Activated effector memory CD4-positive, alpha-beta T cell treated with anti-CD3 and anti-CD28 coated beads, Interleukin-2, amount 50 U/mL, for 16 hours (primary cell): ENCODE measurements at places on chromosomes 3 and 15.

DNA sequence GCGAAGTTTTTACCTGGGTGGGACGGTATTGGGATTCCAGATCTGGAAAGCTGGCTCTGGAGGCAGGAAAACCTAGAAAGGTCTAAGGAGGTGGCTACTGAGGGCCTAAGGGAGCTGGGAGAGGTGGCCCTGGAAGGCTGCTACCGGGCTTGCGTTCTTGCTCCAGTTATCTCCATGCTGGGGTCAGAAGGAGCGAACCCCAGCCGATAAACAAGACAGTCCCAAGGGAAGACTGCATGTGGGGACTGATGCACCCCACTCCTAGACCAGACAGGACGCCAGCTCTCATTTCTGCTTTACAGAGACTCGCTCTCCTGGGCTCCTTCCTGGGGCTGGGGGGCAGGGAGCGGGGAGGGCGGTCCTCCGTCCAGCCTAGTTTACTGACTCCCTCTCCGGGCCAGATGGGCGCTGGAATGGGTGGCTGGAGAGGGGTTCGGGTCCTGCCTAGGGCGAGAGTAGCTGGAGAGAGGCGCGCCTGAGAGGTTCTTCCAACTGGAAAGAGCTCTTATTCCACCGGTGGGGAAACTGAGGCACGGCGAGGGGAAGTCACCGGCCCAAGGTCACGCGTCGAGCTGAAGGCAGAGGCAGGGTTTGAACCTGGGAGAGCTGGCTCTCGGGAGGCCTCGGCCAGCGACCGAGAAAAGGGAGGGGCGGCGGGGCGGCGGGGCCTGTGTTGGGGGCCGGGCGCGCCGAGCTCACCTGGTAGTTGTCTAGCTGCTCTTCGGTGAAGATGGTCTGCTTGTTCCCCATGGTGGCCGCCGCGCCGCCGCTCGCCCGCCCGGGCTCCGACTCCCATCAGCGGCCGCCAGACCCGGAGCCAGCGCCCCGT, 565 bp downstream of the CIB2 start:
- DNase-seq: no peak

- DNase-seq: no peak
Measured at GRCh38 chr3:129974833-129975704, 549 bp downstream of the TRH start.

DNA sequence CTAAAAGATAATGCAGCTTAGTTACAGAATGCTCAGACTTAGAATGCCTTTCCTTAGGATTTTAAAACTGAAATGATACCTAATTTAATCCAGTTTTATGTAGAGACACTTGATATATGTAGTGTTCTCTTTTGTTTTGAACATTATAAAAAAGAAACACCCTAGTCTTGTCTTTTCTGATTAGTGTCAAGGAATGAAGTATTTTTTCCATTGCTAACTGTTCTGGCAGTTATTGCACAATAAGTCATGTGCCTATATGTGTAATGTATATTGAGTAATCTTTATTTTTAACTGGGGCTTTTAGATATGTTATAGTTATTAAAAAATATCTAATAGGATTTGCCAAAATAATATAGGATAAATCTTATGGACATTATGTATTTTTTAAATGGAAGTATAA, 4.5 kb downstream of the ARL8B start:
- DNase-seq: no peak

DNA sequence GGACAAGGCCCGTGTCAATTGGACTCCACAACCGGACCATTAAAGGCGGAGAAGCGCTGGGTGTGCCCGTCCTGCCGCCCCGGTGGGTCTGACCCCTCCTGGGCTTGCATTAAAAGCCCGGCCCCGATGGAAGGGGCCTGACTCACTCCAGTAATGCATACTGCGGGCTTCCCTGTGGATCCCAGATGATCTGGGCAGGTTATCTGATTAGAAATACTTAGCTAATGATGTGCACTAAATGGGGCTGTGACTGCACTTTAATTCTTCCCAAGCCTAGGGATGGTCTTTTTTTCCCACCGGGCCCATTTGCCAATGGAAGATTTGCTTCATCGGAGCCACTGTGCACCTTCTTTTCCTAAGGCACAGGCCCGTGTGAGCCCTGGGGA, 124.9 kb downstream of the TMEM266 start:
- DNase-seq: no peak

DNA sequence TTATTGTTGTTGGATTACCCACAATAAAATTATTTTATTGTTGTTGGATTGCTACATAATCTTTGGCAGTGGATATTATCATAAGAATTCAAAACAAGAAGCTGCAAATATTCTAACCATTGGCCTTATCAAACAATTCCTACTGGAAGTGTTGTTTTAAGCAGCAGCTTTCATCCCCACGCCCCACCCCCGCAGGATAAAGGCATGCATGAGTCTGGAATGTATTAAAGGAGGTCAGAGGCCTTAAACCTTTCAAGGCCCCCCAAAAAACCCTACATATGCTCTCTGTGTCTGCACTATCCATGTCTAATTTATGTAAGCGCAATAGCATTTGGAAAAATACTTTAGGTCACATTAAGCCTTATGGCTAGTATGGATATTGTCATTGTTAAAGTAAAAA, 23.1 kb downstream of the P3H2 start:
- no peak for DNase-seq

DNA sequence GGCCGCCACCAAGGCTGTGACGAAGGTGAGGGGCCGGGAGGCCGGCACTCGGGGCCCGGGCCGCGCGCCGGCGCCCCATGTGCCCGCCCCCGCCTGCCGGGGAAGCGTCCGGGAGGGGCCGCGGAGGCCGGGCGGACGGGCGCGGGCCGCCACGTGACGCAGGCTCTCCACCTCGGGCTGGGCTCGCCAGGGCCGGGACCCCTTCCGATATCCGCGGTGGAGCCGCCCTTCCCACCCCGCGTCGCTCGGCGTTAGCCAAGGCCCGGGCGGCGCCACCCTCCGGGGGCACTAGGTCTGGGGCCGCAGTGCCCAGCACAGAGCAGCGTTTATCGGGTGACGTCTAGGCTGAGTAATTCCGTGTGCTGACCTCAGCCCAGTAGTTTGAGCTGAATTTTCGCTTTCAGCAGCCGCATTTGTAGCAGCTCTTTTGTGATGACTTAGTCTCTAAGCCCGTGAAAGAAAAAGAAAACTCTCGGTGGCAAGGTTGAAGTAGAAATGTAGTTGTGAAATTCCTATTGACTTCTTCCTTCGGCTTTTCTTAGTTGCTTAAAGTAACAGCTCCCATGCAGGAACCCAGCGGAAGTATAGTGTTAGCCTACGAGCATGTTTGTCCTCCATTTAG, 885 bp downstream of the CDV3 start:
- peak; percentile 90 for DNase-seq

DNA sequence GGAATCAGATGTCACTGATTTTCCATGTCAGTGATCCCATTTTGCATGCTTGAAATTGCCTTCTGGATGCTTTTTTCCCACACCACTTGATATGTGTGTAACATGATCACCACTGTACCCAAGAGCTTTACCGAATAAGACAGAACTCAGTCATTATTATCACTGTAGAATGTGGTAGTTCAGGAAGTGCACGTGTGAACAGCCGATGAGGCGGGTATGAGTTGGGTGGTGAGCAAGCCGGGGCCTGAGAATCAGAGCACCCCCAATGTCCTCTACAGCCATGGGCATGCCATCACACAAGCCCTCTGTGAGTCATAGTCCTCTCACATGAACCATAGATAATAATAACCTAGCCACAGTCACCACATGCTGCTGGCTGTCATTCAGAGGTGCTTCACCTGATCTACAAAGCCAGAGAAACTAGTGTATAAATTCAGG, 470.8 kb downstream of the SOX2 start:
- no peak for DNase-seq

GRCh38 chr3:156522673-156523072, 32.2 kb downstream of the SSR3 start:
- no peak for DNase-seq

- no peak for DNase-seq
Measured at GRCh38 chr3:184563561-184563925, 2.0 kb downstream of the EPHB3 start.

DNA sequence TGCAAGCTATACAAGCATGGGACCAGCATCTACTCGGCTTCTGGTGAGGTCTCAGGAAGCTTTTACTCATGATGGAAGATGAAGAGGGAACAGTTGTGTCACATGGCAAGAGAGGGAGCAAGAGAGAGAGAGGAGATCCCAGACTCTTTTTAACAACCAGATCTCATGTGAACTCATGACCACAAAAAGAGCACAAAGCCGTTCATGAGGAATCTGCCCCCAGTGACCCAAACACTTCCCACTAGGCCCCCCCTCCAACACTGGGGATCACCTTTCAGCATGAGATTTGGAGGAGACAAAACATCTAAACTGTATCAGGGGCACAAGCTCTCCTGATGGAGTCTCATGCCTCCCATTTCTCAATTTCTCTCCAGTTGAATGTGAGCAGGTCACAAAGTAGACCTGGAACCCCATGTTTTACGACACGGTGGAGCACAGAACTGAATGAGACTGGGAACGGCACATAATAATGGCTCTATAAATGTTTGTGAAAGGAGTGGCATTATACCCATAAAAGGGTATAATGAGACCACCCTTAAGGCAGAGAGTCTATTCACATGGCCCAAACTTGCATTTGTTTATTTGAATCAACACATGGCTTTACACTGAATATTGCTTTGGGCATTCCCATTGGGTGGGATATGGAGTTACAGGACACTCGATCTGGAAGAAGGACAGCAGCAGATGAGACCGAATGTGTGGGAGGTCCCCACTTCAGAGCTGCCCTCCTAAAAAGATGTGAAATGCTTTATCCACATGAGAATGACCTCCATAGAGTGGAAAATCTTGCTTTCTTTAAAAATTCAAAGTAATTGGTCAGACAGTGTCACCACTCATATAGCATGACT, 38.8 kb downstream of the IL16 start:
- no peak for DNase-seq

DNA sequence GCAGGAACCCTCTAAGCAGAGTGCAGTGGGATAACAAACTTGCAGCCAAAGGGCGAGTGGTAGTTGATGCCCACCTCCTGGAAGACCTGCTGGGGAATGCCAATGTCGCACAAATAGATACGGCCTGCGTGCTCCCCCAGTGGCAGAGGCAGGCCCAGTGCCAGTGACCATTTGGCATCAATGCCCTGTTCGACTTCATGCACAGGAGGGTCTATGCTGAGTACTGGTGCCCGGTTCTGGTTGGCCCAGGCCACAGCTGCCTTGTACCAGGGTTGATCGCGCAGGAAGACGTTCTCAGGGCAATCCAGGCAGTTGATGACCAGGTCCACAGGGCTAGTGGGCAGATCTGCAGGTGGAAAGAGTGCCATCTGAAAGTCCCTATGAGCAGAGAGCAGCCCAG, 17.0 kb downstream of the CLK3 start:
- peak; percentile 61 for DNase-seq

DNA sequence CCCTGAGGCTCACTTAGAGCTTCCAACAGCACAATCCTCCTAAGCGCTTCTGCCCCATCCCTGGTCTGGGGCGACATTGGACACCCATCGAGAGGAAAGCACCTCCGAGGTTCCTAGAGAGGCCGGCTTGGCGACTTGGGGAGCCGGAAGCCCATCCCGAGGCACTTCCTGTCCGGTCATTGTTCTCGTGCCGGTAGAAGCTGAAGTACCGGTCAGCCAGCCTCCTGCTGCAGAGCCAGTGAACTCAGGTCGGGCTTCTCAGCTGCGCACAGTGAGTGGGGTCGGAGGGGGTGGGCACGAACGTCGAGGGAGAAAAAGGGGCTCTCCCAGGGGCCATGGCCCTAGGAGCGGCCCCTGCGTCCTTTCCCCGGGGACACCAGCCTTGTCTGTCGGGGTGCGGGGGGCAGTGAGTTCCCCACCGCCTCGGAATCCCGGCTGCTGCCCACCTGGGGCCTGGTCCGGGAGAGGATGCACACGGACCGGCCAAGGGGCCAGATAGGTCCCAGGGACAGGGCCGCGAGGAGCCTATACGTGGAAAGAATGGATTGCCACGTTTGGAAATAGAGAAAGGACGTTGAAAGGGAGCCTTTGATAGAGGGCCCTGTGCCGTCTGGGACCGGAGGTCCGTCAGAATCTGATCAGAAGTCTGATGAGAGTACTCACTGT, at the start of gene ZNF35:
TSS of gene ZNF35 (plus strand) at position 169 of the 666 bp plus-strand sequence. CDS start 2,336 bp downstream, outside the sequence.
- DNase-seq: peak; percentile 70

DNA sequence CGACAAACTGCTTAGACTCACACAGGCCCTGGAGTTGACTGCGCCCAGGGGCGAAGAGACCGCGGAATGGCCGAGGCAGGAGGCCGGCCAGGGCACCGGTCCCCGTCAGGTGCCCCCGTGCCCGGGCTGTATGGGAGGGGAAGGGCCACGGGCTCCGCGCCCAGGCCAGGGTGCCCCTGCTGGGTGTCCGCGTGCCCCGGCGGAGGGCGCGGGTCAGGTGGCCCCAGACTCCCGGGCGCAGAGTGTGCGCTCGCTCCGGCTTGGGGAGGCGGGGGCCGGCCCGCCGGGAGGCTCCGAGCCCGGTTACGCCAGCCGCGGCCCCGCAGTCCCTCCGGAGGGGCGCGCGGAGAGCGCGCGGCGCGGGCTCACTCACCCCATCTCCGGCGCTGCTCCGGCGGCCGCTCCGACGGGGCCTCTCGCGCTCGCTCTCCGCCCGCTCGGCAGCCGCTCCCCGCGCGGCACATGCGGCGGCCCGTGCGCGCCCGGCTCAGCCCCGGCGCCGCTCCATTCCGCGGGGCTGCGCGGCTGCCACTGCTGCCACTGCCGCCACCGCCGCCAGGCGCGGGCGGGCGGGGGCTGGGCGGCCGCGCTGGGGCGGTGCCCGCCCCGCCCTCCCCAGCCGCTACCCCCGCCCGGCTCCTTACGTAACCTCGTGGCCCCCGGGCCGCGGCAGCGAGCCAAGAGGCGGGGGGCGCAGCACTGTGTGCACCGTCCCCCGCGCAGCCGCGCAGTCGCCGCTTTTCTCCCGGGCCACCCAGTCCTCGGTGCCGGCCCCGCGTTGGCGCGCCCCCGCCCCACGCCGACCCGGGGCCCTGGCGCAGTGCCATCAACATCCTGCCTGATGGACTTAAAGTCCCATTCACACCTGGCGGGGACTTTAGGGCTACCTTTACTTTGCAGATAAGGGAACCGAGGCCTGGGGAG, at the start of gene HOMER2:
TSS of gene HOMER2 (minus strand) at position 563 of the 924 bp plus-strand sequence. CDS start at position 378, 185 bp downstream.
- DNase-seq: no peak

DNA sequence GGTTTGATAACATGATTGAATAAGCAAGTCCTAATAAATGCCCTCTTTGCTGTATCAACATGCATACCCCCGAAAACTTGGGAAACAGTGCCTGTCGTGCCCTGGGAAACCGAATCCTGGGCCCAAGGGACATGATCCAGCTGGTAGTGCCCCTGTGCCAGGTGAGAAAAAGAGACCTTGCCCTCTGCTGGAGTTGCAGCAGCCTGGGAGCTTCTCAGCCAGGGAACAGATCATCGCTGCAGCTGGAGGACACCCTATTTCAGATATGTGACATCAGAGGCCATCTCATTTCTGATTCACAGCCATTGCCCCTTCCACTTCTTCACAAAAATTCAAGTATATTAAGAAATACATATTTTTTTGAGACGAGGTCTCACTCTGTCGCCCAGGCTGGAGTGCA, 32.3 kb downstream of the STOML1 start:
- DNase-seq: peak; percentile 28

DNA sequence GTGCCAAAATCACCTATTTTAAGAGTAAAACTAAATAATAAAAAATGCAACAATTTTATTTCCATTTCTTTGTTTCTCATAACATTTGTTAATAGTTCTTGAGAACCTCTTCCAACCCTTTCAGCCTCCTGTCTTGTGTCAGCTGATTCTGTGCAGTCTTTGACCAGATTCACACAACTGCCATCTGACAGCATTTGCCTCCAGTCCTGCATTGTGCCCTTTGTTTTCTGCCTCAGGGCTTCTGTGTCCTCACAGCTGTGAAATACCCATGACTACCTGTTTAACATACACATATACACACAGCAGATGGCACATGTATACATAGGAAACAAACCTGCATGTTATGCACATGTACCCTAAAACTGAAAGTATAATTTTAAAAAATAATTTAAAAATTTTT, 13.2 kb upstream of the CNTN6 start:
- DNase-seq: no peak

GRCh38 chr3:60552581-60552980, 698.7 kb downstream of the FHIT start:
- DNase-seq: no peak
